Type B pancreatic cell (in vitro differentiated cells): ENCODE measurements at places on chromosomes 6 and 20. TPM values are rescaled to one million over a fixed set of nuclear protein-coding genes. Genes with fewer than 3 reads are reported as not detected.

DNA sequence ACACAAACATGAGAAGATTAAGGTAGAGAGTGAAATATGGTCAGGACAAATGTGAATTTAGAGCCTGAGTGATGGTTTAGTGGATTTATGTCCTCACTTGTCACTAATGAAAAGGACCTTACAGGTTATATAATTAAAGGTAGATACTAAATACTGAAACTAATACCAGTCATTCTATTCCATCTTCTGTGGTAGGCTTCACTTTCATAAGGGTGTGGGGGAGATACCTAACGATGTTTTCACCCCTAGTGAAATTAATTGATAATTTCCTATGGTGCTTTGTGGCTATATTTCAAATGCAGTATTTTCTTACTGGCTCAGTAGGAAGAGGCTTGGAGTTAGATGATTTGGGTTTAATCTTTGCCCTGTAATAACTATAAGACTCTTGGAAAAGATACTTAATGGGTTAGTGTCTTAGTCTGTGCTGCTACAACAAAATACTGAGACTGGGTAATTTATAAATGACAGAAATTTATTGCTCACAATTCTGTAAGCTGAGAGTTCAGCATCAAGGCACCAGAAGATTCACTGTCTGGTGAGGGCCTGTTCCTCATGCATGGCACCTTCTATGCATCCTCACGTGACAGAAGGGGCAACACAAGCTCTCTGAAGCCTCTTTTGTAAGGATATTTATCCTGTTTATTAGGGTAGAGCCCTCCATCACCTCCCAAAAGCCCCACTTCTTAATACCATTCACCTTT lies 21.3 kb downstream of the RNF217 start:
- no peaks in the 10 kb centered on the region for H3K27me3 ChIP-seq
- no peak overlapping the region for H3K27ac ChIP-seq
- DNase-seq, result no peak
- H3K4me1 ChIP-seq, result peaks cover 6% of the 10 kb centered on the region

GRCh38 chr6:132391391-132392269 lies 9.6 kb downstream of the MOXD1 start:
- no peak overlapping the region for H3K27ac ChIP-seq
- peaks cover 10% of the 10 kb centered on the region for H3K4me1 ChIP-seq
- DNase-seq, result no peak
- H3K4me3 ChIP-seq, result peak overlapping the region; percentile 28

DNA sequence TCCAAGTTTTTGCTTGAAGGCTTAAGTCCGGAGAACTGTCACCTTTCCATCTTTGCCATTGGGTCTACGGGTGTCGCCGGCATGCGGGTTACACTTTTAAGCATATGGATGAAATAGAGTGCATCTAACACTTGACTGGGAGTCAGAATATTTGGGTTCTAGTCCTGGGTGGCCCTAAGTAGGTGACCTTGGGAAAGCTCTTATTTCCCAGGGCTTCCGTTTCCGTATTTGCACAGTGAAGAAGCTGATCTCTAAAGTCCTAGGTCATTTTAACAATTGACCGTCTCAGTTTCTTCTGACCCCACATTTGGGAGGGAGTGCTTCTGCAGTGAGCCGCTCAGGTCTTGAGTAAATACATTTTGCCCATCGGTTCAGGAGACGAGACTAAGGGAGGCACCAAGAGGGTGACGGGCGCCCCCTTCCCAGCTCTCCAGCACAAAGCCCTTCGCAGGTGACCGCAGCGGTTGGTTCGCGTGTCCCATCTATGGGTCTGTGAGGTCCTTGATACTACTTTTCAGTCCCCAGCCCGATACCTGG lies 651 bp upstream of the BLTP3A start:
- DNase-seq, result peak; percentile 70
- no peaks in the 10 kb centered on the region for H3K27me3 ChIP-seq
- H3K4me1 ChIP-seq, result peaks cover 25% of the 10 kb centered on the region
- H3K4me3 ChIP-seq, result peak overlapping the region; percentile 95
- peak overlapping the region; percentile 97 for H3K27ac ChIP-seq

- no peak for DNase-seq
- H3K4me1 ChIP-seq, result peaks cover 15% of the 10 kb centered on the region
- no peak overlapping the region for H3K27ac ChIP-seq
- no peaks in the 10 kb centered on the region for H3K27me3 ChIP-seq
Measured at GRCh38 chr20:5652626-5653553, 97.3 kb upstream of the SHLD1 start.

- no peak for DNase-seq
- H3K27me3 ChIP-seq, result no peaks in the 10 kb centered on the region
- no peak overlapping the region for H3K27ac ChIP-seq
- no peaks in the 10 kb centered on the region for H3K36me3 ChIP-seq
Measured at GRCh38 chr6:4965562-4966389, 38.1 kb downstream of the RPP40 start.

DNA sequence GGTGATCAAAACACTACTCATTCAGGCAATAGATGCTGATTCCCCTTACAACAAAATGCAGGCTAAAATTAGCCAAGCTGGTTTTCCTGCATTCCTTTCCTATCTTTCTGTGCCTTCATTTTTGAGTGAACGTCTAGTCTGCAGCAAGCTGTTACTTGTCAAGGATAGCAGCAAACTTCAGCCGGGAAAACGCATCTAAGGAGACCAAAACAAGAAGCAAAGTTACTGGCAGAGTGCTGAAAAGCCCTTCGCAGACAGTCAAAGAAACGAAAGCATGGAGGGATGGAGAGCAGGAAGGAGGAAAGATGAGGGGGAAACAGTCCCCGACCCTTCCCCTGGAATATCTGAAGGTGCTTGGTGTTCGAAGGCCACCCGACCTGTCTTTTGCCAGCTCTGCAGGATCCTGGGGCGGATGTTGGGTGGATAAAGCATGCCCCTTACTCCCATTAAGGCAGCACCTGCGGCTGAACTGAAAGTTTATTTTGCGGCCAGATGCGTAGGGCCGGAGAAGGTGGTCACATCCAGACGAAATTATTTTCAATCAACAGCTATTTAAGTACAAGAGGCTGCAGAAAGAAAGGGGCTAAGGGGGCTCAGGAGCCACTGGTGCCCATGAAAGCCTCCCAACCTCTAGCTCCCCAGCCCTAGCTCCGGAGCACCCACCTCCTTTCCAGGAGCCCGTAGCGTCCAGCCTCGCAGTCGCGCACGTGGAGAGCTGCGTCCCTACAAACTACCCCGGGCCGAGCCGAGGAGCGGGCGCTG lies 538 bp downstream of the FERMT1 start:
- peaks cover 25% of the 10 kb centered on the region for H3K27me3 ChIP-seq
- DNase-seq, result no peak
- H3K4me1 ChIP-seq, result peaks cover 4% of the 10 kb centered on the region
- peak overlapping the region; percentile 24 for H3K27ac ChIP-seq

- H3K4me3 ChIP-seq, result no peak overlapping the region
- H3K4me1 ChIP-seq, result no peaks in the 10 kb centered on the region
- no peak for DNase-seq
- no peaks in the 10 kb centered on the region for H3K27me3 ChIP-seq
- no peaks in the 10 kb centered on the region for H3K36me3 ChIP-seq
Measured at GRCh38 chr6:66435321-66435720, 728.3 kb upstream of the EYS start.

The SMOC2 gene
- total RNA-seq, result 4.2 and 18.9 TPM in 2 replicates

GRCh38 chr20:48886194-48886593 lies 35.3 kb upstream of the ARFGEF2 start:
- H3K4me3 ChIP-seq, result no peak overlapping the region
- no peaks in the 10 kb centered on the region for H3K4me1 ChIP-seq
- DNase-seq, result no peak
- no peaks in the 10 kb centered on the region for H3K36me3 ChIP-seq

The TREML1 gene
- not detected in 2 replicates for total RNA-seq

DNA sequence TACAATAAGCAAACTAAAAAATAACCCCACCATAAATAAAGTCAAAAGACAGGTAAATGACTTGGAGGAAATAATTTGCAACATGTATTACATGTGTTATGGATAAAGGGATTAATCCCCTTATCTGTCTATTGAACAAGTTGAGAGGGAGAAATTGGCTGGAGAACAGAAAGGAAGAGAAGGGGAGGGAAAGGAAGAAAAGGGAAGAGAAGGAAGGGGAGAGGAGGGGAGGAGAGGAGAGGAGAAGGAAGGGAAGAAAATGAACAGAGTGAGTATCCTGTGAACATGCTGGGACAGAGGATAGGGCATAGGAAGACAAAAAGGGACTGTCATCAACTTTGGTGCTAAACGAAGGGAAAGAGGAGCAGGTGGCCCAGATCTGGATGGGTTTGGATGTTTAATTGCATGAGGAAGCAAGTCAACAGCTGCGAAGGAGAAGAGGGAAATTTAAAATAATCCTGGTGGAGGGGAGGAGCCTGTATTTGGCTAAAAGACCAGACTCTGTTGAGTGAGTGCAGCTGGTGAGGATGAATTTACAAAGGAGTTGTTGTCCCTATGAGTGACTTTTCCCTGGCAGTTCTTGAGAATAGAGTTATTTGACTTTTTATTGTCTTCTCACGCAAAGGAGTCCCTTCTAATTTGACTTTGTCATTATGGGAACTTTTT lies 14.2 kb upstream of the SHLD1 start:
- H3K36me3 ChIP-seq, result no peaks in the 10 kb centered on the region
- H3K27ac ChIP-seq, result no peak overlapping the region
- no peak overlapping the region for H3K4me3 ChIP-seq
- DNase-seq, result no peak

DNA sequence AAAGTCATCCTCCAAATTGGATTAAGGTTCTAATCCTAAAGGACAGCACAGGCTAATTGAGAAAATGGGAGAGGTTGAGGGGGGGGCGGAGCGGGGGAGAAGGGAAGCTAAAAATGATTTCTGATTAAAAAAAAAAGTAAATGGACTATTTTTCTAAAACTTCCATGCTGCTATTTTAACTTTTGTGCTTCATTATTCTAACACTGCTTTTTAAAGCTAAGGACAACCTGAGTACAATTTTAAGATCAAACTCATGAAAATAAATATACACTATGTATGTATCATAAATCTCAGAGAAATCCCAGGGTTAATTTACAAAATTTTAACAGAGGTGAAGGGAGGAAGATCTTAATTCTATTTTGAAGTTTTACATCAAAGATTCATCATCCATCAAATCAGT lies 4.4 kb downstream of the MAN1A1 start:
- DNase-seq, result no peak
- H3K4me3 ChIP-seq, result peak overlapping the region; percentile 92
- peaks cover 37% of the 10 kb centered on the region for H3K4me1 ChIP-seq
- H3K36me3 ChIP-seq, result peaks cover 20% of the 10 kb centered on the region
- H3K27ac ChIP-seq, result no peak overlapping the region
